ENCODE measurements at places on chromosomes 5 and 9.
A peak's percentile ranks its signal among the peaks of the same experiment; 100 is the strongest.

DNA sequence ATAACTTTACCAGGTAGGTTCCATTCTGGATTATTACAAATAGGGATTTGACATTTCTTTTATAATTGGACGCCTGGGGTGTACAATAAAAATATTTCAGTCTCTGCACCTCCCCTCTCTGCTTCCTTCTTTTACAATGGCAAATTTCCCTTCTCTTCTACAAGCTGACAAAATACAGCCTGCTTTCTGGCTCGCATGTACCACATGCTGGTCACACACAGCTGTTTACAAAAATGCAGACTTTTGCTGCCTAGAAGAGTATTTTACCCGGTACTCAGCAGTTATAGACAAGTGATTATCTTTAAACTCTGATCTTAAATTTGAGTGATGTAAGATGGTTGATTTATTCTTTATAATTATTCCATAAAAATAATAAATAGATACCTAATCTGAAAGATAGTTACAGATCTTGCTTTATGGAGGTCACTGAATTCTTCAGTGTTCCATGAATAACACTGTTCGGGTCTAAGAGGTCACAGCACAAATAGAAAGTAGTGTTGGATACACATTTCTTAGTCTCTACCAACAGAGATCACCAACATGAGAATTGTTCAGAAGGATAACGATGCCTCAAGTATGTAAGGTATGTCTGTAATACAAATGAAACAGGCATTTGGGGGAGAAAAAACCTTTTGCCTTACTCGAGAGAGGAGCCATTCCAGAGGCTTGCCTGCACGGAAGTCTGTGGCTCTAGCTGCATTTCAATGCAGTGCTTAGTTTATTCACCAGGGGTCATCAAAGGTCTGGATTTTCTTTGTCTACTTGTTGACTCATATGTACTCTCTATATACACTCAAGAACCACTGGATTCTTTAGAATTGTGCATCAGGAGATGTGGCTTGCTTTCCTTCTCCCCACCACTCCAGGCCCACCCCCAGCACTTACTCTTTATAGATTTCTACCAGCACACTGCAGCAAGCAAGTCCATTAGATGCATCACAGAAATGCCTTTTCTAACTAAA, 206.6 kb upstream of the RFX3 start:
- no peak overlapping the region for H3K27ac ChIP-seq
- no peaks in the 10 kb centered on the region for H3K27me3 ChIP-seq
- peak overlapping the region; percentile 63 for H3K4me3 ChIP-seq
- H3K36me3 ChIP-seq, result no peaks in the 10 kb centered on the region

DNA sequence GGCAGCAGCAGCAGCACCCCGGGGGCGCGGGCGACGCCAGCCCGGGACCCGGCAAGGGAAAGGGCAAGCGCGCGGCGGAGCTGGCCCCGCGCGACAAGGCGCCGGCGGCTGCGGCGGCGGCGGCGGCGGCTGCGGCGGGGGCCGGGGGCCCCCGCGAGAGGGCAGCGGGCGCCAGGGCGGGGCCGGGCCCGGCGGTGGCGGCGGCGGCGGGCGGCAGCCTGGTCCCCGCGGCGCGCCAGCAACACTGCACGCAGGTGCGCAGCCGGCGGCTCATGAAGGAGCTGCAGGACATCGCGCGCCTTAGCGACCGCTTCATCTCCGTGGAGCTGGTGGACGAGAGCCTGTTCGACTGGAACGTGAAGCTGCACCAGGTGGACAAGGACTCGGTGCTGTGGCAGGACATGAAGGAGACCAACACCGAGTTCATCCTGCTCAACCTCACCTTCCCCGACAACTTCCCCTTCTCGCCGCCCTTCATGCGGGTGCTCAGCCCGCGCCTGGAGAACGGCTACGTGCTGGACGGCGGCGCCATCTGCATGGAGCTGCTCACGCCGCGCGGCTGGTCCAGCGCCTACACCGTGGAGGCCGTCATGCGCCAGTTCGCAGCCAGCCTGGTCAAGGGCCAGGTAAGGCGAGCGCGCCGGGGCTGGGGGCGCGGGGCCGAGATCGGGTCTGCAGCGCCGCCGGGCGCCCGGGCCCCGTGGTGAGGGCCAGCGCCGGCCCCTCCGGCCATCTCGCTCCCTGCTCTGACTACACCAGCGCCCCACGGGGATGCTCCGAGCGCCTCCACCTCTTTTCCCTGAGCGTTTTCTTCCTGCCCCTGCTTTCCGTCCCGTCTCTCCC, at the start of gene UBE2QL1:
UBE2QL1 (plus strand) TSS at position 238 of the 843 bp plus-strand sequence; CDS start at position 273, 35 bp downstream.
- no peaks in the 10 kb centered on the region for H3K4me1 ChIP-seq
- peaks cover 22% of the 10 kb centered on the region for H3K27me3 ChIP-seq

DNA sequence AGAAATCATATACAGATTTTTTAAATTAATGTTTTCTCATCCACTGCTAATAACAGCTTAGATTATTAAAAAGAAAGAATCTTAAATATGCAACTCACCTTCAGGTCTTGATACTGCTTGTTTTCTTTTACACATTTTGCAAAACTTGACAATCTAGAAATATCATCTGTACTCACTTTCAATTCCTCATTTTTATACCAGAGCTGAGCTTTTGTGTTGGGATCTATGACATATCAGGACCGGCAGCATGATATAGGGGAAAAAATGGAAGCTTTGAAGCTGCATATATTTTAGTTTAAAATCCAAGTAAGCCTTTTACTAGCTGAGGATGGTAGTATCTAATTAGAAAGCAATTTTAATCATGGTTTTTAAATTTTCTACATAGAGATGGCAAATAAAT, 75.7 kb upstream of the SMARCA2 start:
- no peak for DNase-seq
- no peaks in the 10 kb centered on the region for H3K36me3 ChIP-seq
- no peaks in the 10 kb centered on the region for H3K27me3 ChIP-seq
- no peak overlapping the region for H3K4me3 ChIP-seq
- no peak overlapping the region for H3K27ac ChIP-seq
- H3K4me1 ChIP-seq, result no peaks in the 10 kb centered on the region

- H3K4me1 ChIP-seq, result no peaks in the 10 kb centered on the region
- H3K27me3 ChIP-seq, result no peaks in the 10 kb centered on the region
- peak; percentile 48 for DNase-seq
Measured at GRCh38 chr9:72280913-72281500, 84.0 kb downstream of the ZFAND5 start.

DNA sequence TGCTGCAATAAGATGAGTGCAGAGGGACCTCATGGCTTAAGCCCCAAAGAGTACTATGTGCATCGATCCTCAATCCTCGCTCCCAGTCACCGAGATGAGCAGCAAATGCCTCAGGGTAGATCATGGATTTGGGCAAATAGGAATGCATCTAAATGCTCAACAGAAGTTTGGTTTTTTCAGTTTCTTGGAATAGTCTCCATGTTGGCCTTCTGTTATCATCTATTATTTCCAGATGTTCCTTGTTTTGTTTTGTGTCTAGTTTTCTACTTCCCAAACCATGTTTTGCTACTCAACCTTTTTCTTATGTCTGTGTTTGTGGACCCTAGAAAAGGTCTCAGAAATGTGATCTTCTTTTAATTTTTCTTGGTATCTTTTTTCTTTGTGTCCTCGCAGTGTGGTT, 43.5 kb upstream of the RASGRF2 start:
- DNase-seq, result no peak
- no peaks in the 10 kb centered on the region for H3K4me1 ChIP-seq
- H3K27me3 ChIP-seq, result no peaks in the 10 kb centered on the region
- no peak overlapping the region for H3K4me3 ChIP-seq

DNA sequence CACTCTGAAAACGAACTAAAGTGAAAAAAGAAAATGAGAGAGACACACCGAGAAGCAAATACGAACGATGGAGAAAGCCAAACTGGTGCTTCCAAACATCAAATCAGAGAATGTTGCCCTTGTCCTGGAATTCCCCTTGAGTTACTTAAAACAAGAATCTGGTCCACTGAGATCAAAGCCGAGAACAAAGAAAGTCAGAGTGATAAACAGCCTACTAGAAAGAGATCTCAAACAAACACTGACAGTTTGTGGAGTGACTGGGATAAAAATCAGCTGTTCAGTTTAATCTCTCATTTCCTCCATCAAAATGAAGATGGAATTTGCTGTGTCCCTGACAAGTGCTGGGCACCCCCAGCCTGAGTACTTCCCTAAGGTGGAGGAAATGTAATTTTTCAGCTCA, 582.6 kb downstream of the NR2F1-AS1 start:
- H3K36me3 ChIP-seq, result no peaks in the 10 kb centered on the region
- no peak for DNase-seq
- no peak overlapping the region for H3K4me3 ChIP-seq
- H3K4me1 ChIP-seq, result no peaks in the 10 kb centered on the region
- H3K27ac ChIP-seq, result no peak overlapping the region

Measured in CD4-positive, CD25-positive, alpha-beta regulatory T cell (primary cell).